ENCODE measurements at places on chromosomes 5 and 9.

DNA sequence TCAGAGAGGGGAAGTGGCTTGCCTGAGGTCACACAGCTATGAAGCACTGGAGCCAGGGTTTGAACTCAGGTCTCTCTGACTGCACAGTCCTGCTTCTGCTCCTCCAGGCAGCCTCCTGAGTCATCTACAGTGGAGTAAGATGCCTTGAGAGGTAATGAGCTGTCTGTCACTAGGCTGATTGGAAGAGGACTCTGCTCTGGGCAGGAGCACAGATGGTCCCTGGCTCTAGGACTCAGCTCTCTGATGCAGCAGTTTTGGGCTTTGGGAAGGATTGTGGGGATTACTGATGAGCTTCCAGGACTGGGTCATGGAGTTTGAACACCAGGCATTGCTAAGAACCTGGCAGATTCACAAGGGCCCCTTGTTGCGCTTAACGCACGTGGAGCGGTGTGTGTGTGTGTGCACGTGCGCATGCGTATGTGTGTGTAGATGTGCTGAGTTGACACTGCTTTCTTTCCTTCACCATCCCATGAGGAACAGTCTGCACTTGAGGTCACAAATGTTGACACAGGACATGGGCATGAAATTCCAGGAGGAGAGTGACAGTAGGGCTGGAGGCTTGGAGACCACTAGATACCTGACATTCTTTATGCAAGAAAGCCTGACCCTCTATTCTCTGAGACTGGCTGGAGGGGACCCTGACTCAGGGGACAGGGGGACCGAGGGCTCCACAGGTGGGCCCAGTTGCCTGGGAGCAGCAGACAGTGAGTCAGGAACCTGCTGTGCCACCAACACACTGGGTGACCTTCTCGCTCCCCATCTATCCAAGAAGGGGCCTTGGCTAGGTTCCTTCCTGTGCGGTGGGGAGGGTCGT lies 170.5 kb downstream of the RGS3 start:
- DNase-seq: no peak

DNA sequence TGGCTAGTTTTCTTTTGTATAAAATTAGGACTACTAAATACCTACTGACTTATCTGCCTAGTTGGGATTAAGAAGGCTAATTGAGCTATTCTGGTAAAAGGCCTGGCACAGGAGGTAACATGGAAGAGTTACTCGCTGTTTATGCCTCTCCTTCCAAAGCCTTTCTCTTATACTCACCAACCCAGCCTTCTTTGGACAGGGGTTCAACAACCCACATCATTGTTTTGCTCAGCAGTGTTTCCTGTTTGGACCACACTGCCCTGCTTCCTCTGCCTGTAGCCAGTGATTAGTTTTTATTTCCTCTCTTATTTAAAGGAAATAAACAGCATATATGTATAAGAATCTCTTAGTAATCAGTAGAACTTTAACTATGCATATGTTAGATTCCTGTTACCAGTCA lies 85.1 kb upstream of the TLX3 start:
- no peak for DNase-seq

DNA sequence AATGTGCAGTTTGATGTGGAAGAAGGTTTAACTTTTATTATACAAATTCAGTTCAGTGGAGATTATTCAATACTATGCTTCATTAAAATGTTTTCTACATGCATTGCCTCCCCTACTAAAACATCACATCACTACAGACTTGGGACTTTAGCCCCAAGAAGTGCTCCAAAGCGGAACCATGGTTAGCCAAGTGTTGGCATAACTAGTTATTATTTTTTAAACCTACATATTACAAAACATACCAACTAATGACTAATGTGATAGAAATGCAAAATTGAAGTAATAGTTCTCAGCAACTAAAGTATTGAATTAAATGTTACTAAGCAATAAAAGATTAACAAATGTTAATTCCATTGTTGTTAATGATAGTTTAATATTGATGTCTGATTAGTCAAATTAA lies 74.5 kb downstream of the XRCC4 start:
- DNase-seq: no peak

DNA sequence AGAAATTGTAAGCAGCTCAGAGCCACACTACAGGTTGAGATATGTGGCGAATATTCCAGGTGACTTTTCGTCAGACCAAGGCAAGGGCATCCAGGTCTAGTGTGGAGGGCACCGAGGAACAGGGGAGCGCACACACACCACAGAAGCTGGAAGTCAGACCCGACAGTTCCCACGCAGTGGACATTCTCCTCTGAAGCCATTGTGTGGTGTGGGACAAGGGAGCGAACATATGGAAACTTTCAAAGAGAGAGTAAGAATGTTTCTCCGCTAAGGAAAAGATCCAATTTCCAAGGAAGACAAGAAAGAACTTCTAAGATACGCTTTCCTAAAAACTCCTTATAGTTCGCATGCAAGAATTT lies 141.4 kb upstream of the OTULINL start:
- DNase-seq: no peak

DNA sequence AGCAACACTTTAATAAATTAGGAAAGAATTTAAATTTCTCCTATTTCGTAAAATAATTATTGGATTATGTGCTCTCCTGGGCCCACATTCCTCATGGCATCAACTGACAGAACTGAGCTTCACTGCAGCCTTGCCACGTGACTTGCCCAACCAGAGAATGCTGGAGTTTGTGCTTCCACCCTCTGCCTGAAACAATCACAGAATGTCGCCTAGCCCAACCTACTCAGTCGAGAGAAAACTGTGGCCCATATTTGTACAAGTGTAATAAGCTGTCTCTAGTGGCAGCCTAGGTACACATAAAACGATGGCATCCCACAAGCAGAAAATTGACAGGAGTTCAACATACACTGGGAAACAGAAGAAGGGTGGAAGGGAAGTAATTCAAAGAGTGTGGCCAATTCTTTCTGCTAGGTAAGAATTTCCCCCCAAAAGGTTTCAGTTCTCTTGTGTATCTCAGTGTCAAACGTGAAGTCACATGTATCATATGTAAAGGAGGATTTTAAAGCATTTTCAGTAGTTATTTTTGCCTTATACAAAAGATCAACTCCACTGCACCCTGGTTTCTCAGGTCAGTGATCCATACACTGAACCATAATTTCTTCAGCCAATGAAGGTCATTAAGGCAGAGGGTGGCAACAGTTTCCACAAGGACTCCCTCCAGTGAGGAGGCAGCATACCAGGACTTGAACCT lies 41.7 kb downstream of the ZNF608 start:
- DNase-seq: peak; percentile 17

DNA sequence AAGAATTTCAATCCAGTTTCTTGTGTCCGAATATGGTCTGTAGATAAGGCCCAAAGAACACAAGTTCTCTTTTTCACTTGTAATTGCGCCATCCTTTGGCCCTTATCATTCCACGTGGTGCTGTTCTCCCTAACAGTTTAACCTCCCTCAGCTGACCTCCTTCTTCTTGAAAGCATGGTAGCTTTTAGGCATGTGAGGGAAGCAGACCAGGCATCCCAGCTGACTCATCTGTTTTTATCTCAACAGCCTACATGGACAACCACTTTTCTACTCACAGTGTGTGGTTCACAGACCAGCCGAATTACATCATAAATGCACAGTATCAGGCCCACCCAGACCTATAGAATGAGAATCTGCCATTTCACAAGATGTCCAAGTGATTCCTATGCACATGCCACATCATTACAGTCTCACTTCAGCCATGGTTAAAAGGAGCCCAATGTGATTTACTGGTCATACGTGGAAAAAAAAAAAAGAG lies 26.9 kb upstream of the PLIN2 start:
- no peak for DNase-seq

- no peak for DNase-seq
Measured at GRCh38 chr5:140388052-140388451, 13.6 kb upstream of the ANKHD1 start.

GRCh38 chr5:139103762-139104161 lies 94.4 kb downstream of the SIL1 start:
- no peak for DNase-seq

DNA sequence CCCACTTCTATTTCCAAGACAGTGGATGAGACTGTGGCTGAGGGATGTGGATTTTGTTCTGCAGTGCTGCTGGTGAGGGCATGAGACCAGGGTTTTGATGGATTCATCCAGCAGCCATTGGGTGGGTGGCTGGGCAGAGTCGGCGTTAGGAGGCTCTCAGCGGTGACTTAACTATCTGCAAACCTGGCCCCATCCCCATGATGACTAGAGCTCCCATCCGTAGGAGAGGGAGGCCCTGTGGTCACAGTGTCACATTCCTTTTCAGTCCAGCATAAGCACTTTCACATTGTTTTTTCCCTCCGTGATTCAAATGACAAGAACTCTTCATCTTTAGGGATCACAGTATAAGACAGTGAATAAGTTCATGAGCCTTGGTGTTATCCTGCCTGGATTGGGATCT lies 60.4 kb upstream of the SPRY4 start:
- no peak for DNase-seq

GRCh38 chr5:142807372-142807911 lies 37.3 kb downstream of the ARHGAP26 start:
- DNase-seq: no peak

DNA sequence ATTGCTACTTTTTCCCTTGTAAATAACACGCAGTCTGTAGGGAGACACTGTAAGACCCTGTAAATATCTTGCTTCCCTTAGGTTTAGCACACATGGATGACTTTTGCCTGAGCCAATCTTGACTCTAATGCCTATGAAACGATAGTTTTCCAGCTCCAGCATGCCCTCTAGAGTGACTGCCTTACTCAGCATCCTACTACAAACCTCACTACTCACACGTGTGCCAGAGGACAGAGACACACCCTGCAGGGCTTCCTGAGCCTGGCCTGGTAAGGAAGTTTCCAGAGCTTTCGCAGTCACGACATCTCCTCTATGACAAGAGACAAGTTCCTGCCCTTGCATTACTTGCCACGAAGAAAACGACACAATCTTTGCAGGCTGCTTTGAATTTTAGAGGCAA lies 138.1 kb downstream of the ATPSCKMT start:
- DNase-seq: no peak

GRCh38 chr5:157799578-157799977 lies 56.1 kb downstream of the LSM11 start:
- DNase-seq: no peak

- DNase-seq: no peak
Measured at GRCh38 chr9:94911986-94912635, 185.6 kb downstream of the AOPEP start.

- DNase-seq: no peak
Measured at GRCh38 chr5:127840198-127840524, 137.0 kb downstream of the CCDC192 start.

GRCh38 chr5:80250801-80251200 lies 5.0 kb downstream of the SERINC5 start:
- no peak for DNase-seq

DNA sequence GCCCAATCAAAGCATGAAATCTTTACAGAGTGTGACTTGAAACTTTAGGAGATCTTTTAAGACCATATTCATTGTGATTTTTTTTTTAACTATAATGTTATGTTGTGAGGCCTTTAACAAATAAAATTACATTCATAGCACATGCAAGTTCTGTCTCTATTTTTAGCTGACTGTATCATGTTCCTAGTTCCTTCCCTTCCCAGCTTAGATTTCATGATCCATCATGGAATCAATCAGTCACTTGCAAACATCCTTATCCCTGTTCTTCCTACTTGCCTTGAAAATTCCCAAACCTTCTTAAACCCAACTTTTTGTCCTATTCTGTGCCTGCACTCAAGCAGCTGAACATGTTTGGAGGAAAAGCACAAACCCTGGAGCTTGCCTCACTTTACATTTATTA lies 141.8 kb downstream of the DMXL1 start:
- no peak for DNase-seq

DNA sequence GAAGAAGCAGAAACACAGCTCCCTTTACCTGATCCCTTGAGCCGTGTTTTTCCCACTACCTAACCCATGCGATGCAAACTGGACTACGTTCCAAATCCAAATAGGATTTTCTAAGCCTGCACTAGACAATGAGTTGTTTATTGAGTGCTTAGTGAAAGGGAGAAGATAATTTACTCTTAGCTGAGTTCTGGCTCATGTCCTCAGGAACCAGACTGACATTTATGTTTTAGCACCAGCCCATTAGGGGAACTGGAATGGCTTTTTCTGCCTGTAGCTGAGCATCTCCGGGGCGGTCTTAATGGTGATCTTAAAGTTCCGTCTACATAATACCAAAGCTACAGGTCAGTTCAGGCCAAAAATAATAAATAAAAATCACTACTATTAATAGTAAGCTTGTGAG lies 81.5 kb downstream of the SH3TC2 start:
- DNase-seq: no peak

GRCh38 chr5:173829826-173830225 lies 58.3 kb upstream of the CPEB4 start:
- no peak for DNase-seq

- DNase-seq: no peak
Measured at GRCh38 chr5:134530301-134531077, 5.0 kb downstream of the JADE2 start.

DNA sequence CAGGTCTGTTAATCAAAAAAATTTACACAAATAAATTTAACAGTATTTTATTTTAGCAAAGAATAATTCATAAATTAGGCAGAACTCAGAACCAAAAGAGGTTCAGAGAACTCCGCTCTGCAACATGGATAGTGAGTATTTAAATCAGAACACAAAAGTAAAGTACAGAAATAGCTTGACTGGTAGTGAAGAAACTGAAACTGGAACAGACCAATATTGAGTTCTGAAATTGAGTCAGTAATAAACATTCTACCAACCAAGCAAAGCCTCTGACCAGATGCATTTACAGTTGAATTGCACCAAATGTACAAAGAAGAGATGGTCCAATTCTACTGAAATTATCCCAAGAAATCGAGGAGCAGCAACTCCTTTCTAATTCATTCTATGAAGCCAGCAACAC lies 1542.8 kb downstream of the EFNA5 start:
- DNase-seq: no peak

- DNase-seq: no peak
Measured at GRCh38 chr9:123796094-123796493, 133.8 kb downstream of the DENND1A start.

- DNase-seq: no peak
Measured at GRCh38 chr5:145236983-145237382, 598.2 kb downstream of the PRELID2 start.

GRCh38 chr9:109062543-109062942 lies 49.2 kb upstream of the CTNNAL1 start:
- no peak for DNase-seq

DNA sequence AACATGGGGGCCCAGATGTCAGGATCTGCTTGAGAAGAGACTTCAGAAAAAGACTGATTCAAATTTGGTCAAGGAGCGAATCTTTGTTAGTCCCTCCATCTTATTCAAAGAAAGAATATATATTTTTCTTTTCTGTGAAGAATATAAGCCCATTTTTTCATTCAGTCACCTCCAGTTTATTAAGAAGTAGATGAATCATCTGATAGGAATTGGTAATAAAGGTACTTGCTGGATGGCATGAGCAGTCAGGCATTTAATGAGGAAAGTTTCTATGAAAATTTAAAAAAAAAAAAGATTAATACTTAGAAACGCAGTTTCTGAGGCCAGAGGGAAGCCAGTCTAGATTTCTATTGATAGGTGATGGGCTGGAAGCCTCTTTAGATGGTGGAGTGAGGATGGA lies 373.1 kb upstream of the SMC2 start:
- DNase-seq: no peak

GRCh38 chr5:111697881-111698757 lies 58.9 kb downstream of the NREP start:
- no peak for DNase-seq

Measured in NCI-H1092 treated with DMSO at 0.1 percent for 48 hours (cell line).